ENCODE measurements at places on chromosomes 1 and 21. TPM values are rescaled to one million over a fixed set of nuclear protein-coding genes. Genes with fewer than 3 reads are reported as not detected.
A peak's percentile ranks its signal among the peaks of the same experiment; 100 is the strongest.

GRCh38 chr1:54124906-54125305 is 27.9 kb downstream of the CDCP2 start:
- no peak overlapping the region for H3K27ac ChIP-seq
- H3K4me1 ChIP-seq, result no peaks in the 10 kb centered on the region
- no peak for DNase-seq
- no peak overlapping the region for H3K4me3 ChIP-seq
- no peaks in the 10 kb centered on the region for H3K36me3 ChIP-seq
- H3K27me3 ChIP-seq, result no peaks in the 10 kb centered on the region

DNA sequence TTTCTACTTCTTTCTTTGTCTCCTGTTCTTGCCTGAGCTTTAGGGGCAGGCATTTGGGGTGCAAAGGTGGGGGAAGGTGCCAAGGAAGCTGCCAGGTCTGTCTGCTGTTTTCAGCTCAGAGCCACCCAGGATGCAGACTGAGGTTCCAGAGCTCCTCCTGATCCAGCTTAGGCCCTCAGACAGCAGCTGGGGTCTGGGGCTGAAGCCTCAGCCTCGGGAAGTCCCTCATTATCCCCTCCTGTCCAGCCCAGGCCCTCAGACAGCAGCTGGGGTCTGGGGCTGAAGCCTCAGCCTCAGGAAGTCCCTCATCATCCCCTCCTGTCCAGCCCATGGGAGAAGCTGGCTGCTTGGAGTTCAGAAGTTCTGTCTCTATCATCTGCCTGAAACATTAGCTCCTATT is 257.7 kb upstream of the CSF3R start:
- DNase-seq, result no peak
- no peak overlapping the region for H3K4me3 ChIP-seq

- no peak for DNase-seq
- no peak overlapping the region for H3K27ac ChIP-seq
- no peak overlapping the region for H3K4me3 ChIP-seq
- peaks cover 62% of the 10 kb centered on the region for H3K36me3 ChIP-seq
Observed at GRCh38 chr21:46366091-46366490, 42.1 kb downstream of the PCNT start.

GRCh38 chr21:40714536-40714935 is 132.4 kb downstream of the DSCAM start:
- no peak overlapping the region for H3K4me3 ChIP-seq
- no peaks in the 10 kb centered on the region for H3K27me3 ChIP-seq
- H3K36me3 ChIP-seq, result peaks cover 6% of the 10 kb centered on the region
- H3K27ac ChIP-seq, result no peak overlapping the region
- no peak for DNase-seq
- H3K4me1 ChIP-seq, result no peaks in the 10 kb centered on the region

DNA sequence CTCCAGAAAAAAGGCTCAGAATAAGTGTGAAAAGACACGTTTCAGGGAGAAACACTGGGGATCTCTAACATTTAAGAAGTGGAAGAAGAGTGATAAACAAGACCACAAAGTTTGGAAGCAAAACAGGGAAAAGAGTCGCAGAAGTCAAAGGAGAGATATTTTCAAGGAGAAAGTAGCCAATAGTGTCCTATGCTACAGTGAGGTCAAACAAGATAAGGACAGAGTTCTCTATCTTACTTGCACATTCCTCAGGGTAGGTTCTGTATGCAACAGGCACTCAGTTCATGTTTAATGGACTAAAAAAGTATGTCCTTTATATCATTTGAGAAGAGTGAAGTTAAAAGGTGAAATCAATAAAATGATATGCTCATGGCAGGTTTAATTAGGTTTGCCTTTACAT is 13.8 kb upstream of the EDEM3 start:
- no peak for DNase-seq
- no peak overlapping the region for H3K4me3 ChIP-seq
- no peak overlapping the region for H3K27ac ChIP-seq
- H3K27me3 ChIP-seq, result no peaks in the 10 kb centered on the region
- H3K36me3 ChIP-seq, result no peaks in the 10 kb centered on the region

Gene CFHR3
- total RNA-seq, result 1.4 TPM

GRCh38 chr1:31804098-31804497 is 11.7 kb downstream of the SPOCD1 start:
- no peaks in the 10 kb centered on the region for H3K36me3 ChIP-seq
- no peaks in the 10 kb centered on the region for H3K27me3 ChIP-seq
- H3K4me1 ChIP-seq, result no peaks in the 10 kb centered on the region
- no peak for DNase-seq
- no peak overlapping the region for H3K4me3 ChIP-seq
- no peak overlapping the region for H3K27ac ChIP-seq

Gene DMRTA2
- 0.11 TPM for total RNA-seq

- peaks cover under 1% of the 10 kb centered on the region for H3K4me1 ChIP-seq
- DNase-seq, result no peak
- peaks cover 4% of the 10 kb centered on the region for H3K36me3 ChIP-seq
- H3K27me3 ChIP-seq, result no peaks in the 10 kb centered on the region
- no peak overlapping the region for H3K27ac ChIP-seq
- H3K4me3 ChIP-seq, result no peak overlapping the region
Observed at GRCh38 chr21:43318368-43318767, 108.6 kb downstream of the SIK1 start.

Gene CLCA4
- not detected for total RNA-seq

GRCh38 chr1:36989241-36989640 is 45.1 kb downstream of the GRIK3 start:
- no peaks in the 10 kb centered on the region for H3K4me1 ChIP-seq
- no peaks in the 10 kb centered on the region for H3K36me3 ChIP-seq

Gene PHF13
- 55.8 TPM for total RNA-seq

Gene TMEM82
- total RNA-seq, result 1.4 TPM

DNA sequence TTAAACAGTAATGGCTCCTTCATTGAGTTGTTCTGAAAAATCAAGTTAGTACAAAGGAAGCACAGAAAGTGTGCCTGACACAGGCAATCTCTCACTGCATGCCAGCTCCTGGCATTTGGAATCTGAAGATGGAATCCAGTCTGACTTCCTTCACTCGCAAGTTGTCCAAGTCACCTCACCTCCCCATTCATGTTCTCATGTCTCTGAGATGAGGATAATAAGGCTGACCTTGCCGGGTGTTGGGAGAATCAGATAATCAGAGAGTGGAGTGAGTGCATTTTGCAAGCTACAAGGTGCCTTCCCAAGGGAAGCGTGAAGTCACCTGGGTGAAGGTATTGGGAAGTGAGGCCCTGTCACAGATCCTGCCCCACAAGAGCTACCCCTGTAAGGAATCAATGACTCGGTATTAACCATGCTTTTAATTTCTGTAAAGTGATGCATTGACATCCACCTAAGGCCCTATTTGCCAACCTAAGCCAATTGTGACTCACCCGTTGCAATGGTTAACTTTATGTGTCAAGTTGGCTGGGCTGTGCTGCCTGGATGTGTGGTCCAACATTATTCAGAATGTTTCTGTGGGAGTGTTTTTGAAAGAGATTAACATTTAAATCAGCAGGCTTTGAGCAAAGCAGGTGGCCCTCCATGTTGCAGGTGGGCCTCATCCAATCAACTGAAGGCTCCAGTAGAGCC is 62.5 kb upstream of the TARBP1 start:
- no peaks in the 10 kb centered on the region for H3K27me3 ChIP-seq
- DNase-seq, result no peak
- 0 out of 2 replicates have a peak, but pooled peaks cover 2% of the 10 kb centered on the region for H3K4me1 ChIP-seq
- H3K27ac ChIP-seq, result no peak overlapping the region
- no peaks in the 10 kb centered on the region for H3K36me3 ChIP-seq
- no peak overlapping the region for H3K4me3 ChIP-seq

Gene SCMH1
- 16.5 TPM for total RNA-seq

Gene EXO1
- 43.7 TPM for total RNA-seq

GRCh38 chr1:214106375-214106774 is 118.6 kb downstream of the PROX1 start:
- no peaks in the 10 kb centered on the region for H3K36me3 ChIP-seq
- no peak overlapping the region for H3K27ac ChIP-seq
- H3K27me3 ChIP-seq, result no peaks in the 10 kb centered on the region
- H3K4me3 ChIP-seq, result no peak overlapping the region
- DNase-seq, result no peak
- peaks cover 6% of the 10 kb centered on the region for H3K4me1 ChIP-seq

DNA sequence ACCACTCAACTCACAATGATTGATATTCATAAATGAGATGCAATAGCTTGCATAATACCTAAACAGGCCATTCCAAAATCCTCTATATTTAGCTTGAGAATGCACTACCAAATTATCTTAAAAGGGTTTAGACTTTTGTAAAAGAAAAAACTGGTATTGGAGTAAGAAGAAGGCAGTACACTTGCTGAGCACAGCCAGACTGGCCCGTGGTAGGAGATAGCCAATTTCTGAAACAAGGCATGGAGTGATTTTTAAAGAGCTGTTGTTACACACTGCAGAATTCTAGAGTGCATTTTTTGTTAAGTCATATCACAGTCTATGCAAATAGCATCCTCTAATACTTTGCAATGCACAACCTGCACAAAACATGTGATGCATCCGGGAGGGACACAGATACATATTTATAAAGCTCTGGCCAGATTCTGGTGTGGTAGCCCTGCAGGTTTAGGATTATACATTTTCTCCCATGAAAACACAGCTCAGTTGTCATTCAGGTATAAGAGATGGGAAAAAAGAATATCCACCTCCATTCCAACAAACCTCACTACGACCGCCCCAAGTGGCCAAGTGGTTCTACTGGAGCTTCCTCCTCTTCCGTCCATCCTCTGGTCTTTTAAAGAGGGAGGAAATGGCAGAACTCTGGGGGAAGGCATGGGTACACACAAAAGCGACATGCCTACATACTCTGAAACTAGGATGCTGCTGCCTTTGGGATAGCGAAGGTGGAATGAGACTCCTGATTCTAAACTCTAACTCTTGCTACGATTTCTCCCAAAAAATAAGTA is 40.8 kb downstream of the BCAR3 start:
- no peaks in the 10 kb centered on the region for H3K27me3 ChIP-seq
- H3K27ac ChIP-seq, result no peak overlapping the region

DNA sequence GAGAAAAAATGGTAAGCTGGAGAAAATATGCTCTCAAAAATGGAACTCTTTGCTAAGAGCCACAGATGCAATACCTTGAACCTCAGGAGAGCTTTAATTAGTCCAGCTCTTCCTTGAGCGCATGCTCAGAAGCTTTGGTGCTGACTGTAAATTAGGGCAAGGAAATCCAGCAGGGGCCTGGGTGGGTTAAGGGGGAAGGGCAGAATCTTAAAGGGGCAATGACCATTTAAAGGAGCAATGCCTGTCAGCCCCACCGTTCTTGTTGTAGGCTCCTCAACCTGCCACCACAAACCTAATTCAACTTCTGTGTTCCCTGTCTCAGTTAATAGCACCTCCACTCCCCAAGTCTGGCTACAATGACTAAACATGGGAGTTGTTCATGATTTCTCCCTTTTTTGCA is 6.8 kb upstream of the SLC22A15 start:
- no peaks in the 10 kb centered on the region for H3K27me3 ChIP-seq
- H3K27ac ChIP-seq, result no peak overlapping the region
- DNase-seq, result peak; percentile 91

GRCh38 chr1:183721041-183721440 is 67.9 kb upstream of the APOBEC4 start:
- peaks cover 3% of the 10 kb centered on the region for H3K4me1 ChIP-seq
- no peaks in the 10 kb centered on the region for H3K36me3 ChIP-seq
- no peaks in the 10 kb centered on the region for H3K27me3 ChIP-seq
- DNase-seq, result no peak
- H3K4me3 ChIP-seq, result no peak overlapping the region

GRCh38 chr1:63898428-63899196 is 124.8 kb downstream of the ROR1 start:
- H3K27me3 ChIP-seq, result no peaks in the 10 kb centered on the region
- H3K4me1 ChIP-seq, result peaks cover 11% of the 10 kb centered on the region
- no peaks in the 10 kb centered on the region for H3K36me3 ChIP-seq
- no peak for DNase-seq

Gene PSMG1
- total RNA-seq, result 82.3 TPM

GRCh38 chr1:80987824-80988223 is 812.9 kb upstream of the ADGRL2 start:
- no peaks in the 10 kb centered on the region for H3K36me3 ChIP-seq
- no peak overlapping the region for H3K27ac ChIP-seq
- no peaks in the 10 kb centered on the region for H3K4me1 ChIP-seq
- no peak overlapping the region for H3K4me3 ChIP-seq
- DNase-seq, result no peak

Gene SEMA4A
- total RNA-seq, result 11.8 TPM

GRCh38 chr1:105137543-105138457 is 1388.1 kb downstream of the AMY1C start:
- H3K27ac ChIP-seq, result no peak overlapping the region
- H3K4me1 ChIP-seq, result no peaks in the 10 kb centered on the region
- no peaks in the 10 kb centered on the region for H3K27me3 ChIP-seq
- no peaks in the 10 kb centered on the region for H3K36me3 ChIP-seq

GRCh38 chr1:29900712-29901111 is 664.4 kb downstream of the PTPRU start:
- no peaks in the 10 kb centered on the region for H3K27me3 ChIP-seq
- no peaks in the 10 kb centered on the region for H3K4me1 ChIP-seq
- DNase-seq, result no peak
- no peak overlapping the region for H3K27ac ChIP-seq
- no peaks in the 10 kb centered on the region for H3K36me3 ChIP-seq
- H3K4me3 ChIP-seq, result no peak overlapping the region

- H3K36me3 ChIP-seq, result peaks cover 10% of the 10 kb centered on the region
- no peak overlapping the region for H3K27ac ChIP-seq
- no peaks in the 10 kb centered on the region for H3K27me3 ChIP-seq
- no peaks in the 10 kb centered on the region for H3K4me1 ChIP-seq
Observed at GRCh38 chr21:33899199-33899598, 16.4 kb downstream of the ATP5PO start.

Gene PAX7
- 0.09 TPM for total RNA-seq

- H3K4me3 ChIP-seq, result no peak overlapping the region
- no peak overlapping the region for H3K27ac ChIP-seq
- H3K36me3 ChIP-seq, result no peaks in the 10 kb centered on the region
- DNase-seq, result peak; percentile 5
- H3K4me1 ChIP-seq, result no peaks in the 10 kb centered on the region
- no peaks in the 10 kb centered on the region for H3K27me3 ChIP-seq
Observed at GRCh38 chr1:25654109-25654660, 37.6 kb downstream of the MAN1C1 start.

Gene CFAP74
- 0.28 TPM for total RNA-seq

- H3K27ac ChIP-seq, result no peak overlapping the region
- no peaks in the 10 kb centered on the region for H3K4me1 ChIP-seq
- no peak overlapping the region for H3K4me3 ChIP-seq
Observed at GRCh38 chr1:2866422-2867086, 65.1 kb upstream of the TTC34 start.

DNA sequence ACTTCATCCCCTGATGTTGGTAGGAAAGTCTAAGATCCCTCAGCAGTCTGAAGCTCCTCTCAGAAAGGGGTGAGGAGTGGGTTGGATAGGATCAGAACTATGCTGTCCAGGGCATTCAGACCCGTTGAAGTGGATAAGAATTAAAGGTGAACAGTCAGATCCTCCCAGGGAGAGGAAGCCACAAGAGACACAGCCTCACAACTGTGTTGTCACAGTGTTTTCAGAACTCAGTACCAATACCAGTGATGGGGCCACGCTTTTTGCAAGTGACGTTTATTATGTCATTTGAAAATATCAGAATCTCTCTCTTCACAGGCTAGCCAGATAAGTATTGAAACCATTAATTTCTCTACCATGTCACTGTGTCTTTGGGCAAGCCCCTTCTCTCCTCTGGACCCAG is 15.4 kb upstream of the EPS15 start:
- DNase-seq, result no peak
- no peaks in the 10 kb centered on the region for H3K36me3 ChIP-seq
- no peaks in the 10 kb centered on the region for H3K4me1 ChIP-seq

Gene TMEM51
- 4.8 TPM for total RNA-seq

- H3K27me3 ChIP-seq, result no peaks in the 10 kb centered on the region
- H3K27ac ChIP-seq, result no peak overlapping the region
Observed at GRCh38 chr1:93031711-93032110, 47.4 kb upstream of the MTF2 start.

Gene A3GALT2
- not detected for total RNA-seq

Gene PPM1J
- total RNA-seq, result 13.2 TPM

Gene TNFRSF9
- not detected for total RNA-seq

Data from H9 (cell line).